NCI-H1436 treated with DMSO at 0.1 percent for 48 hours (cell line): ENCODE measurements at places on chromosomes 3 and 15.

- DNase-seq: no peak
These were observed 11.6 kb upstream of the ZXDC start for GRCh38 chr3:126487151-126487771.

DNA sequence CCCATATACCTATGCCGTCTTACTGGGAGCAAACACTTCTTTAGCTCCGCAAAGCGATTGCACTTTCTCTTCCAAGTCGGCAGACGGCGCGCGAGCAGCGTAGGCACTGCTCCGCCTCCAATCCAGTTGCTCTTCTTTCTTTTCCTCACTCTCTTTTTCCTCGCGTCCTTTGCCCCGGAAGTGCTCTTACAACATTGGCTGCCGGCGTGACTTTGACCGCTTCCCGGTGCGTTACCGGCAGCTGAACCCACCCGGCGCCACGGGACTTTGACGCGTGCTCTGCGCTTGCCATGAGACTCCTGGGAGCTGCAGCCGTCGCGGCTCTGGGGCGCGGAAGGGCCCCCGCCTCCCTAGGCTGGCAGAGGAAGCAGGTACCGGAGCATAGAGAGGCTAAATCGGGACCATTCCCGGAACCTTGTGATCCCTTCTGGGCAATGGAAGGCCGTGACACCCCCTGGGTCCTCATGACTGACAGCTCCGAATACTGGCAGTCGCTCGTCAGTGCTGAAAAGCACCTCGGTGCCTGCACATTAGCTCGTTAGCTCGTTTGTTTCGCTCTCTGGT, at the start of gene GFM1:
Gene GFM1, plus strand, starts transcription at position 183 of the 564 bp plus-strand sequence. Its CDS starts 108 bp downstream, at position 291.
- peak; percentile 97 for DNase-seq

DNA sequence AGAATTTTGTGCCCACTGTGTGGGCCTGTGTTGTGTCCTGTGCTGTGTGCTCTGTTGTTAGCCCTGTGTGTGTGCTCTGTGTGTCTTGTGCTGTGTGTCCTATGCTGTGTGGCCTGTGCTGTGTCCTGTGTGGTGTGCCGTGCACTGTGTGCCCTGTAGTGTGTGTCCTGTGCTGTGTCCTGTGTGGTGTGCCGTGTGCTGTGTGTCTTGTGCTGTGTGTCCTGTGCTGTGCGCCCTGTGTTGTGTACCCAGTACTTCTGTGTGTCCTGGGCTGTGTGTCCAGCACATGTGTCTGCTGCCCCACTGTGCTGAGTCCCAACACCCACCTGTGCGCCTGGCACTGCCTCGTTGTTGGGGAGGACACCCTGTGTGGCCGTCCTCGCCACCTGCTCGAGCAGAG, 53.2 kb upstream of the CHRNA7 start:
- no peak for DNase-seq

DNA sequence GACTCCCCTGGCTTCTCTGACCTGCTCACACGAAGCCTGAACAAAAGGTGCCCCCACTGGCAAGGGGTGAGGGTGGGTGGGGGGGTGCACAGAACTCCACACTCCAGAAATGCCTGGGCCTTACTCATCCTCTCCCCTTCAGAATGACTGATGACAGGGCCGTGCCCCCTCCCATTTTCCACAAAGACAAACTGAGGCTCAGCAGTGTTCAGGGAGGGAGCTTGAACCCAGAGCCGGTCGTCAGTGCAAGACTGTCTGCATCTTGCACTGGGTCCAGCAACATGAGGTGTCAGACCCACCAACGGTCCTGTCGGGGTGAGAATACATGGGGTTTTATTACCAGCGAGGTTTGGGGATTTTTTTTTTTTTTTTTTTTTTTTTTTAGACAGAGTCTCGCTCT, 15.3 kb downstream of the IGDCC3 start:
- no peak for DNase-seq

DNA sequence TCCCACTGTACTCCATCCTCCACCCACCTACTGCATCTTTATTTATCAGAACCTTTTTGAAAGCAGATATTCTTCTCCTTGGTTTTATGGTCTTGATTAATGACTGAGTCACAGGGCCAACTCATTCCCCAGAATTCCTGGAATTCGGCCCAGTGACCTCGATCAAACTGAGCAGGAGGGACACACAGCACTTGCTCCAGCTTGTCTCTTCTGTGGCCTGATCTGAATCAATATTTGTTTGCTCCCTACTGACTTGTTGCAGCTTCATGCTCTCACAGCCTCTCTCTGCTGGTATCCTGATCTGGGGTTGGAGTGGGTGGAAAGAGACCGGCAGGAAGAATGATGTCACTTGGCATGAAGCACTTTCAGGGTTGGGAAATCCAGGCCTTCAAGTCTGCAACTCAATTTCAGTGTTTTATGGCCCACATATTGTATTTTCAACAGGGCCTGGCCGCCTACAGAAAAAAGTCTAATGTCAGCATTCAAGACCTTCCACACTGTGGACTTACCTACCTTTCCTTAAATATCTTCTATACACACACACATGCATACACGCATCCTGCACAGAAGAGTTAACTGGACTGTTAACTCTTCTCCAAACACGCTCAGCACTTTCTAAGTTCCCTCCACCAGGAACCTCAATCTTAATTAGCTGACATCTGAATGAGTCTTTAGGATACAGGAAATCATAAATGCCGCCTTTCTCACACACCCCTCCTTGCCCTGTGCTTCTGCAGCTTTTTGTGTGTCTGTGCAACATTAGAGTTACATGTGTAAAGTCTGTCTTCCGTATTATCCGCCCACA, 4.6 kb downstream of the ANXA2 start:
- no peak for DNase-seq

DNA sequence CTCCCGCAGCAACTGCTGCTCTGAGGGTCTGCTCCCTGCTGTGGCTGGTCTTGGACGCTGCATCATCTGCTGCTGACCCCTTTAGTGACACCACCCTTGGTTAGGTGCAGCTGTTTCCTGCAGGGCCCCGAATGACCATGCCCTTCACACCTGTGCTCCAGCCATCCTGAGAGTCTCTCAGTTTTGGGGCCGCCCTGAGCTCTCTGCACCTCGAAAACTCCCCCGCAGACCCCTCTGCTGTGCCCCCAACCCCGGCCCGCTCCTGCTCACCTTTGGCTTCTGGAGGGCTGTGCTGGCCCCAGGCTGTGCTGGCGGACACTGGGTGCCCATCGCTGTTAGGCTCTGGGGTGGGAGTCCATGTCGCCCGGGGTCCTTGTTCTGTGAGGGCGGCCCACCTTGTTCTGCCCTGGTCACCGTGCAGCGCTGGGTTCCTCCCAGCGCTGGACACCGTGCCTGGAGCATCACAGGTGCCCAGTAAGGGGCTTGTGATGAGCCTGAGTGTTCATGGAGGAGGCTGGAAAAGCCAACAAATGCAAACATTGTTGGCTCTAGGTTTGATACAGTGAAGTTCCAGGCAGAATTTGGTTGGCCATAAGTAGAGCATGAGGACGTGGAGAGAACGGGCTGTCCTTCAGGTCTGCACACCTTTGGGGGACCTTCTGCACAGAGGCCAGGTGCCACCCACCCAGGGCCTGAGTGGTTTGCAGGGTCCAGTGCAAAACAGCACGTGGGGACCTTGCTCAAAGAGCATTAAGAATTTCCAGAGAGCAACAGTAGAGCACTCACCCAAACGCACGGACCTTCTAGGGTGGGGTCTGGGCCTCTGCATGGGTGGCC, 12.3 kb downstream of the ABTB1 start:
- no peak for DNase-seq

DNA sequence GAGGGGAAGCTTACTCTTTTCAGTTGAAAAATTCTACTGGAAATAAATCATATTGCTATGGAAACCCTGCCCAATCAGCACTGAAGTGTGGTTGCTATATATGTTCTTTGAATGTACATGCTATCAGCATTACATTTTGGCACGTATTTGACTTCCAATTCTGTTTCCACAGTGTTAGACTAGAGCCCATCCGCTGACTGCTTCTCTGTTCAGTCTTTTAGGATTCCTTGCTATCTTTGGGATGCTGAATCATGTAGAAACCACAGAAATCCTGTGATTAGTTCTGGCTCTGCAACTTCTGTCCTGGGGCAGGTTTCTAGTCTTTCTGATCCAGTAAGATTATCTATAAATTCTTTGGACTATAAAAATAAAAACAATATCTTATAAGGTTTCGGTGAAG, 128.2 kb upstream of the SLC7A14 start:
- DNase-seq: no peak

- DNase-seq: no peak
These were observed 114.7 kb upstream of the SLC24A5 start for GRCh38 chr15:48006031-48006511.

DNA sequence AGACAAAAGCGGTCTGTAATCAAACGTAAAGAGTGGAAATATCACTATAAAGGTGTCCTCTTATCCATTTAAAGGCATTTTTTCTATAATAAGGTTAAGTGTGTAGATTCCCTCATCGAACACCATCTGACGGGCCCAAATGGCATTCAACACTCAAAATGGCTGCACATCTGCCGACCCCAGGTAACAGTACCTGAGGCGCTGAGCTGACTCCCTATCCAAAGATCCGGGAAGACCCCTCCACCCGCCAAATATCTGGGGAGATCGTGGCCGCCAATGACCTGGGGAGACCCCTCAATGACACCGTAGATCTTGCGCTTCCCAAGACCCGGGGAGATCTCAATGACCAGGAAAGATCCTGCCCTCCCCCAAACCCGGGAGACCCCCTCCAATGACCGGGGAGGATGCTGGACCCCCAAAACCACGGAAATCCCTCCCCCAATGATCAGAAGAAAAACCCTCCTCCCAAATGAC, 476 bp downstream of the IP6K2 start:
- DNase-seq: no peak

- DNase-seq: no peak
These were observed 8.4 kb upstream of the EHD4 start for GRCh38 chr15:41980654-41981323.
